Lung (tissue), 17 donors: ENCODE measurements at places on chromosomes 12 and 14. TPM values are rescaled to one million over a fixed set of nuclear protein-coding genes. Genes with fewer than 3 reads are reported as not detected.

GRCh38 chr14:102353126-102353619 is 9.5 kb downstream of the CINP start:
- DNase-seq, result no peak
- no peaks in the 10 kb centered on the region for H3K27me3 ChIP-seq
- no peak overlapping the region for H3K4me3 ChIP-seq
- peaks cover 41% of the 10 kb centered on the region for H3K36me3 ChIP-seq
- H3K4me1 ChIP-seq, result no peaks in the 10 kb centered on the region
- H3K27ac ChIP-seq, result no peak overlapping the region

GRCh38 chr12:67091204-67091603 is 178.0 kb upstream of the CAND1 start:
- H3K4me3 ChIP-seq, result no peak overlapping the region
- no peaks in the 10 kb centered on the region for H3K27me3 ChIP-seq
- no peak overlapping the region for H3K27ac ChIP-seq
- H3K4me1 ChIP-seq, result no peaks in the 10 kb centered on the region
- H3K36me3 ChIP-seq, result no peaks in the 10 kb centered on the region

DNA sequence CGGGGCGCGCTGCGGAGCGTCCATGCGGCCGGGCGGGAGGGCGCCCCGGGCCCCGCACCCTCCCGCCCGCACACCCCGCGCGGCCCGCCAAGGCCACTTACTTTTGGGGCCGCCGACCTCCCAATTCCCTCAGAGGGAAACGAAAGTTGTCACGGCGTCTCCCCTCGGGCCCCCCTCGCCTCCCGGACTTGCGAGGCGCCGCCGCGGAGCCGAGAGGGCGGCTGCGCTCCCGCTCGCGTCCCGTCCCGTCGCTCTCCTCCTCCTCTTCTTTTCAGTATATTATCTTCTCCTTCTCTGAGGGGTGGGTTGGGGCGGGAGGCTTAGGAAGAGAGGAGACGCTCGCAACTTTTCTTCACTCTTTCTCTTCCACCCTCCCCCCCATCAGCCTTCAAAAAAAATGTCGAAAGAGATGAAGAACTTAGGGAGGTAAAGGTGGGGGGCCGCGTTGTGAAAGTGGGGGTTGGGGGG is 613 bp downstream of the DUSP16 start:
- H3K4me1 ChIP-seq, result peaks cover 6% of the 10 kb centered on the region
- no peak for DNase-seq
- H3K4me3 ChIP-seq, result peak overlapping the region; percentile 82
- H3K27me3 ChIP-seq, result no peaks in the 10 kb centered on the region

Gene ALDH1L2
- 28.4 TPM for total RNA-seq

Gene TRHDE
- total RNA-seq, result 6.5 TPM

Gene MYBPC1
- not detected for total RNA-seq

GRCh38 chr12:69284131-69284530 is 44.8 kb downstream of the CPSF6 start:
- H3K27ac ChIP-seq, result no peak overlapping the region
- H3K36me3 ChIP-seq, result no peaks in the 10 kb centered on the region
- peak overlapping the region; percentile 21 for H3K4me3 ChIP-seq
- peak; percentile 87 for DNase-seq

DNA sequence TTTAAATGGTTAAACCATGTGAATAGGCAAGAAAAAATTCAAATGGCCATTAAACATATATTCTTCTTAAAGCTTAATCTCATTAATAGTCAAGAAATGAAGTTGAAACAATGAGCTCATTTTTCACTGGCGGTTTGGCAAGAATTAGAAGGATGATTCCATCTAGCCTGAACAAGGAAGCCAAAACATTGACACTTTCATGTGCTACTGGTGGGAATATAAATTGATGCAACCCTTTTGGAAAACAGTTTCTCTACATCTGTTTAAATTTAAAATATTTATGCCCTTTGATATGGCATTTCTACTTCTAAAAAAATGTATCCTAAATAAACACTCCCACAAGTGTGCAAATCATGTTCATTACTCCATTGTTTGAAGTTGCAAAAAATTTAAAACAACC is 174.7 kb upstream of the HIF1A start:
- H3K4me3 ChIP-seq, result no peak overlapping the region
- H3K4me1 ChIP-seq, result peaks cover 22% of the 10 kb centered on the region
- no peaks in the 10 kb centered on the region for H3K36me3 ChIP-seq

DNA sequence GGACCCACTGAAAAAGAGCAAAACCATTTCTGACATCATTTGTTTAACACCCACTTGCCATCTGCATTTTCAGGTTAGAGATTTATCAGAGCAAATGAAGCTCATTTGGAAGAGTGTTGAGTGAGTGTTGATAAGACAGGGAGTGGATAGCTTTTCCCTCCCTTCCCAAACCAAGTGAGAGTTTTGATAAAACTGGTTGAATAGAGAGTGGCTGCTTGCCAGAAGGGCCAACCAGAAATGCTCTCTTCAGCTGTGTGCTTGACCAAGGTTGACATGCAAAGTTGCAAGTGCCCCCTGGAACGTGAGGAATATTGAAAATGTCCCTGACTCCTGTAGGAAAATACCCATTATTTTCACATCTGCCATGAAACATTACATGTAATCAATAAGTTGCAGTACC is 1487.0 kb upstream of the FLRT2 start:
- no peaks in the 10 kb centered on the region for H3K27me3 ChIP-seq
- H3K4me1 ChIP-seq, result no peaks in the 10 kb centered on the region
- no peak overlapping the region for H3K27ac ChIP-seq
- H3K36me3 ChIP-seq, result no peaks in the 10 kb centered on the region
- DNase-seq, result no peak

DNA sequence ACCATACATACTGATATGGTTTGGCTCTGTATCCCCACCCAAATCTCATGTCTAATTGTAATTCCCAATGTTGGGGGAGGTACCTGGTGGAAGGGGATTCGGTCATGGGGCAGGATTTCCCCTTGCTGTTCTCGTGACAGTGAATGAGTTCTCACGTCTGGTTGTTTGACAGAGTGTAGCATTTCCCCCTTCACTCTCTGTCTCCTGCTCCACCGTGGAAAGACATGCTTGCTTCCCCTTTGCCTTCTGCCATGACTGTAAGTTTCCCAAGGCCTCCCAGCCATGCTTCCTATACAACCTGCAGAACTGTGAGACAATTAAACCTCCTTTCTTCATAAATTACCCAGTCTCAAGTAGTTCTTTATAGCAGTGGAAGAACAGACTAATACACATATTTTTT is 28.8 kb upstream of the DTX1 start:
- no peak overlapping the region for H3K4me3 ChIP-seq
- H3K27ac ChIP-seq, result no peak overlapping the region
- H3K27me3 ChIP-seq, result no peaks in the 10 kb centered on the region

DNA sequence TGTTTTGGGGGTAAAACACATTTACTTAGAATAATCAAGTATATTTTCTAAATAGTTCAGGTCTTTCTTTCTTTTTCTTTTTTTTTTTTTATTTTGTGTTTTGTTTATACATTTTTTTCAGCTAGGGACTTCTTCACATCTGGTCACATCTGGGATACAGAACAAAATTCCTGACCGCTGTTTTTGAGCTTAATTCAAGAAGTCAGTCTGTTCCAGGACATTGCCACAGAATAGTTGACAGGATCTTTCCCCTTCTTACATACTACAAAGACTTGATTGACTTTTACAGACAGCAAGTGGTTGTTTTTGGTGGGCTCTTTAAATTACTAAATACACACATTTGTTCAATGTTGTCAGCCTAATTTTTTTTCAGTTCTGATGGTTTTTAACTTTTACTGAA is 41.8 kb upstream of the DCN start:
- H3K27me3 ChIP-seq, result no peaks in the 10 kb centered on the region
- no peaks in the 10 kb centered on the region for H3K4me1 ChIP-seq
- peak; percentile 71 for DNase-seq
- H3K27ac ChIP-seq, result no peak overlapping the region

DNA sequence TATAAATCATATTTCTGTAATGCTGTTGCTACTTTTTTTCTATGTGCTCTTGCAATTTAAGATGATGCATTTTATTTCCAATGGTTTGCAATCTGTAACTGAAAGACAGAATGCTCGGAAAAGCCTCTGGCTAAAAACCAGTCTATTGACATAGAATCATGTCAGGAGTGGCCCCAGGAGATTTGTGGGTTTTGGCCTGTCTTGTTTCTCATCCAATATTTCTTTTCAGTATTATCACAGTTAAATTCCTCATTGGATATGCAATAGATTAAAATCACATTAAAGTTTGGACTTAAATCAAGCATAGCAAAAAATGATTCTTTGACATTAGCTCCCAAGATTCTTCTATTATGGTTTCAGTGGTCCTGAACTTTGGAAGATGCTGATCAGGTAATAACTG is 19.1 kb upstream of the SLC38A2 start:
- H3K27ac ChIP-seq, result no peak overlapping the region
- DNase-seq, result no peak
- no peaks in the 10 kb centered on the region for H3K27me3 ChIP-seq
- no peaks in the 10 kb centered on the region for H3K36me3 ChIP-seq
- peaks cover 61% of the 10 kb centered on the region for H3K4me1 ChIP-seq
- H3K4me3 ChIP-seq, result no peak overlapping the region

GRCh38 chr12:131827961-131828534 is at the start of gene MMP17:
Gene MMP17, plus strand, starts transcription at chr12:131828393. Its CDS starts 102 bp downstream, at chr12:131828495.
- H3K27ac ChIP-seq, result no peak within 1 kb of the TSS
- no peaks in the 10 kb centered on the region for H3K36me3 ChIP-seq
- H3K27me3 ChIP-seq, result peaks cover 33% of the 10 kb centered on the region
- peaks cover 2% of the 10 kb centered on the region for H3K4me1 ChIP-seq

Gene PRH2
- not detected for total RNA-seq

Gene OR4K2
- total RNA-seq, result not detected

DNA sequence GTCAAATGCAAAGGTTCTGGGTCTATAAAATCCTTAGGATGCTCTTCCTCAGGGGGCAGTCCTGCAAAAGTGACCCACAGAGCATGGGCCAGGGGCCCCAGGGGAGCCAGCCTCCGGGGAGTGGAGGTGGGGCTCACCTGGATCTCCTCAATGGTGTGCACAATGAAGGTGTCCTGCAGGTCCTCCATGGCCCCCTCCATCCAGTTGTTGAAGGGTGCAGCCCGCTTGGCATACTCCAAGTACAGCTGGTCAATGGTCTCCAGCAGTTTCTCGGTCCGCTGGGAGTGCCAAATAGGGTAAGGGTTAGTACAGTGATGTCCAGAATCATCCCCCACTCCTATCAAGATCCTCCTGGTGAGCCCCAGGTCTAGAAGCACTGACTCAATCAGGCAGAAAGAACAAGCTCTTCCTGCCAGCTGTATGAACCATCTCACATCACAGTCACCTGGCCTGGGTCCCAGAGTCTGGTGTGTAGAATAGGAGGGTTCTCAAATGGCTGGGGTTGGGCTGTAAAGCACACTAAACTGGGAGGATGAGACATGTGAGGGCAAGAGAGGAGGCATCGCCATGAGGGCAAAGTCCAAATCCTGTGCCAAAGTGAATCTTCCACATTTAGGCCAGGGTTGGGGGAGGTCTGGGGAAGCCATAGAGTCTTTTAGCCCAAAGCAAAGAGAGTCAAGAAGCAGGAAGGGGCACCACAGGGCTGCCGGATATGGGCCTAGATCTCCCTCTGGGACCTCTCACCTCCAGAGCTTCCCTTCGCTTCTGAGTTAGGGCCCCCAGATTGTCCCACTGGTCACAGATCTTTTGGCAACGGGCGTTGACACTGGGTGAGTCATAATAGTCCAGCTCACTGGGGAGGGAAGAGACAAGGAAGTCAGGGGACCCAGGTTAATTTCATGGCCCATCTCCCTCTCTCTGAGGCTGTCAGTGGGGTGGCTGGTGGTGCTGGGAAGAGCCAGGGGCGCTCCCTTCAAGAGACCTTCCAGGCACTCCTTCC is 91.5 kb upstream of the ZFP36L1 start:
- H3K36me3 ChIP-seq, result peaks cover 49% of the 10 kb centered on the region
- no peaks in the 10 kb centered on the region for H3K27me3 ChIP-seq
- H3K4me1 ChIP-seq, result no peaks in the 10 kb centered on the region
- no peak for DNase-seq
- peak overlapping the region; percentile 55 for H3K27ac ChIP-seq
- H3K4me3 ChIP-seq, result no peak overlapping the region

GRCh38 chr12:92552412-92553108 is 150.2 kb upstream of the PLEKHG7 start:
- peak; percentile 75 for DNase-seq
- H3K4me3 ChIP-seq, result no peak overlapping the region
- peak overlapping the region; percentile 71 for H3K27ac ChIP-seq
- peaks cover 19% of the 10 kb centered on the region for H3K4me1 ChIP-seq

Gene COX8C
- not detected for total RNA-seq

- no peak overlapping the region for H3K4me3 ChIP-seq
- no peak for DNase-seq
- peaks cover 3% of the 10 kb centered on the region for H3K4me1 ChIP-seq
- peaks cover 2% of the 10 kb centered on the region for H3K27me3 ChIP-seq
Observed at GRCh38 chr12:107511292-107511691, 174.3 kb upstream of the PWP1 start.

GRCh38 chr12:84804691-84805473 is 107.7 kb downstream of the SLC6A15 start:
- H3K36me3 ChIP-seq, result no peaks in the 10 kb centered on the region
- H3K4me3 ChIP-seq, result no peak overlapping the region
- H3K4me1 ChIP-seq, result no peaks in the 10 kb centered on the region
- DNase-seq, result no peak
- no peak overlapping the region for H3K27ac ChIP-seq

GRCh38 chr14:99841436-99842071 is 48.3 kb downstream of the EML1 start:
- no peaks in the 10 kb centered on the region for H3K27me3 ChIP-seq
- DNase-seq, result no peak
- H3K4me3 ChIP-seq, result no peak overlapping the region

Gene SLC7A8
- 54.4 TPM for total RNA-seq

GRCh38 chr12:93514853-93515252 is 47.5 kb downstream of the MRPL42 start:
- no peak overlapping the region for H3K4me3 ChIP-seq
- no peak for DNase-seq
- H3K4me1 ChIP-seq, result no peaks in the 10 kb centered on the region
- no peaks in the 10 kb centered on the region for H3K36me3 ChIP-seq

- H3K36me3 ChIP-seq, result no peaks in the 10 kb centered on the region
- H3K4me1 ChIP-seq, result peaks cover 10% of the 10 kb centered on the region
- peak; percentile 85 for DNase-seq
- H3K27me3 ChIP-seq, result no peaks in the 10 kb centered on the region
Observed at GRCh38 chr14:68384335-68384734, 408.5 kb downstream of the ZFP36L1 start.
